Suppressor macrophage (primary cell): ENCODE measurements at places on chromosomes 6 and 20.

DNA sequence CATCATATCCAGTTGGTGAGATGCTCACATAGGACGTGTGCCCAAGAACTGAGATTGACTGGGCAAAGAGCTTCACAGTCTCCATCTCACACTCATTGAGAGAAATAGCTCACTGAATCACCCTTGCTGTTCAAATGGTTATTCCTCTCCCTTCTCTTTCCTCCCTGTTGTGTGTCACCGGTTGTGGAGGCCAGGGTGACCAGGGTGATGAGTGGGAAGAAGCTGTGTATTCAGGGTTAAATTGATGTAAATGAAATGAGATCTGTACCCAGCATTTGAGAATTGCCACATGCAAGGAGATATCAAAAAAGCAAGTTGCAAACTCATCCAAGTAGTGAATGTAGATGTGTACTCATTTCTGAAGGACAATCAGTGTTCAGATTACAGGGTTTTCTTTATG is 36.6 kb upstream of the VAPB start:
- no peak for DNase-seq

GRCh38 chr6:113381959-113382358 is 475.2 kb upstream of the MARCKS start:
- peak; percentile 33 for DNase-seq

DNA sequence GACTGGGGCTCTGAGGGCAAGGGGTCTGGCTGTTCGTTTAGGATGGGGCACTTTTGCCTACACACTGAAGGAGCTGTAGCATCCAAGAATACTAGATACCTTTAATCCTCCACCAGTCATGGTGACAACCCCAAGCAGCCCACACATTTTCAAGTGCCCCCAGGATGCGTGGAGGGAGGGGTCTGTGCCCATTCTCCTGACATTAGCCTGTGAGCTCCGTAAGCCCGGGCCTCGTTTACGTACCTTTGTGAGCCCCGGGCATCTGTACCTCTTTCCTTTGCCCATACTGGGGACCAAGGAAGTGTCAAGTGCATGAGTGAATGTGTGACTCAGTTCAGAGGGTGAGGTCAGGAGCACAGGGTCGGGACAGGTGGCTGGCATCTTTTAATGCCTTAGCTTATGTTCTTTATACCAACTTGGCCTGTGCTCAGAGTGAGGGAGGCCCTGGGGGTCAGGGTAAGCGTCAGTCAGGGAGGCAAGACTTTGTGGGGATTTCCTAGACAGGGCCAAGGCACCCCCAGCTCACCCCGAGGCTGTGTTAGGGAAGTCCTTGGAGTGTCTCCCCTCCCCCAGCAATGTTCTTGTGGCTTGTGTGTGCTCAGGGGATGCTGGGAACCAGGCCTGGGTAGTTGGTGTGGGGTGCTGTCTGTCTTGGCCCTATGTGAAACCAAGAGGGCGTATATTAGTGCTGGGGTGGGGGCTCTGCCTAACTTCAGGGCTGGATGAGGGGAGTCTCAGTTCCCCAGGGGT is 12.9 kb downstream of the VEGFA start:
- DNase-seq: no peak

DNA sequence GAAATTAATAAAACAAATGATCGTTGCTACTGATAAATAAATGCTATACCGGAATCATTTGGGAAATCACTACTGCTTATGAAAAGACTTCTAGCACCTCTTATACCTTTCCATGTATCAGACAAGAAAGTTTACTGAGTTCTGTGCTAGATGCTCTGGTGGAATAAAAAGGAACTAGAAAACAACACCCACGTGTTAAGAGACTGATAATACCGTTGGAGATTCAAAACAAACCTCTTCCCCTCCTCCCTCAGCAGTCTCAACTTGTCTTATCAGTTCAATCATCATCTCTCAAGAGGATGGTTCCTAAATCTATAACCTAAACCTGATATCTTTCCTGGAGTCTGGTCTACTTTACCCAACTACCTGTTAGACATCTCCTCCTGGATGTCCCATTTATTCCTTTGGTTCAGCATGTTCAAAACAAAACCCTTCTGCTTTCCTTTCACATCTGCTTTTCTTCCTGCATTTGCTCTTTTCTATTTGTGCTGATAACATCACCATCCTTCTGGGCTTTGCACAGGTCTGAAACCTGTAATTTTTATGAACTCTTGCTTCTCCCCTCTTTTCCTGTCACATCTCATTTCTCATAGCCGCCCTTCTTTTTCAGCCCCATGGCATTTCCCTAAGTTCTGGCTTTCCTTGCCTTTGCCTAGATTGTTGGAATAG is 122.2 kb downstream of the COL19A1 start:
- DNase-seq: no peak

DNA sequence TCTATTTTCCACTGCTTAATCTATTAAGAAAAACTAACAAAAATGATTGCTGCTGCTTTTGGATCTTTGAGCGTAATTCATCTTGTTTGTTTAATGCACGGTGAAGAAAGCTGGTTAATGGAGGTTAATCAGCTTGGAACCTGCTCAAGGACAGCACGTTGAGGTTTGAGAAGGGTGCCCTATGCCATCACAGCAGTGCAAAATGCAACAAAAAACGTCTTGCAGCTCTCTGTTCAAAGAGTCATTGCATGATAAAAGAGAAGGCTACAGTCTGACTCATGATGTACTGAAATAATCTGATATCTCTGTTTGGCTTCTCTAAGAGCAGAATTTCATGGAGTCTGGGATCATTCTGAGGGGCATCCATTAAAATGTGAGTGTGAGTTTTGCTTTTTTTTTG is 80.6 kb upstream of the PREP start:
- DNase-seq: no peak

DNA sequence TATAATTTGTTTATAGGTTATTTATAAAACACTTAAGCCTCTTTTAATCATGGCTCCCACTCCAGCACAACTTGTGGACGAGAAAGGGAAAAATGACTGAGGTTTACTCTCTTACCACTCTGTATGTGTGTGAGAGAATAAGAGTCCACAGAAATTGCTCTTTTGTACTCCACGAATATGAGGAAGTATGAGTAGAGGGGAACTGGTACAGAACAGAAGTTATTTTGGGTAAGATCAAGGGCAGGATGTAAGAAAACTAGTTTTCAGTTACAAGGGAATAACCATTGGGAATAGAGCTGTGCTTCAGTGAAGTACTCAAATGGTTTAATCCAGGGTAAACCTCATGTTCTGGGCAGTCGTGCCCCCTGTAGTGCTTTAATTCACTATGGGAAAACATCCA is 72.6 kb downstream of the REV3L start:
- DNase-seq: peak; percentile 45
